ENCODE measurements at places on chromosomes 7 and 10. TPM values are rescaled to one million over a fixed set of nuclear protein-coding genes. Genes with fewer than 3 reads are reported as not detected.

GRCh38 chr10:121188005-121188404 lies 336.8 kb downstream of the WDR11 start:
- DNase-seq, result peak; percentile 36

- DNase-seq, result no peak
Observed at GRCh38 chr7:157503229-157503628, 166.4 kb downstream of the DNAJB6 start.

Gene TMEM72
- polyA plus RNA-seq, result 68.0 TPM

- no peak for DNase-seq
Observed at GRCh38 chr10:49397036-49397999, 1.4 kb upstream of the DRGX start.

Gene MYL10
- 0.37 TPM for polyA plus RNA-seq

DNA sequence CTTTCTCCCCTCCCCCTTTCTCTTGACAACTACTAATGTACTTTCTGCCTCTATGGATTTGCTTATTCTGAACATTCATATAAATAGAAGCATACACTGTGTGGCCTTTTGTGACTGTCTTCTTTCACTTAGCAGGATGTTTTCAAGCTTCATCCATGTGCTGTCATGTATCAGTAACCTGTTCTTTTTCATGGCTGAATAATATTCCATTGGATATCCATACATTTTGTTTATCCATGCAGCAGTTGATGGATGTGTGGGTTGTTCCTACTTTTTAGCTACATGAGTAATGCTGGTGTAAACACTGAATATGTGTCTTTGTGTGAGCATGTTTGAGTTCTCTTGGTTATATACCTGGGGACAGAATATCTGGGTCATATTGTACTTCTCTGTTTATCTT lies 107.6 kb downstream of the TRRAP start:
- DNase-seq, result no peak

Gene ZNF425
- 8.6 TPM for polyA plus RNA-seq

Gene IFIT3
- polyA plus RNA-seq, result 14.2 TPM

Gene UNC5B
- 45.4 TPM for polyA plus RNA-seq

DNA sequence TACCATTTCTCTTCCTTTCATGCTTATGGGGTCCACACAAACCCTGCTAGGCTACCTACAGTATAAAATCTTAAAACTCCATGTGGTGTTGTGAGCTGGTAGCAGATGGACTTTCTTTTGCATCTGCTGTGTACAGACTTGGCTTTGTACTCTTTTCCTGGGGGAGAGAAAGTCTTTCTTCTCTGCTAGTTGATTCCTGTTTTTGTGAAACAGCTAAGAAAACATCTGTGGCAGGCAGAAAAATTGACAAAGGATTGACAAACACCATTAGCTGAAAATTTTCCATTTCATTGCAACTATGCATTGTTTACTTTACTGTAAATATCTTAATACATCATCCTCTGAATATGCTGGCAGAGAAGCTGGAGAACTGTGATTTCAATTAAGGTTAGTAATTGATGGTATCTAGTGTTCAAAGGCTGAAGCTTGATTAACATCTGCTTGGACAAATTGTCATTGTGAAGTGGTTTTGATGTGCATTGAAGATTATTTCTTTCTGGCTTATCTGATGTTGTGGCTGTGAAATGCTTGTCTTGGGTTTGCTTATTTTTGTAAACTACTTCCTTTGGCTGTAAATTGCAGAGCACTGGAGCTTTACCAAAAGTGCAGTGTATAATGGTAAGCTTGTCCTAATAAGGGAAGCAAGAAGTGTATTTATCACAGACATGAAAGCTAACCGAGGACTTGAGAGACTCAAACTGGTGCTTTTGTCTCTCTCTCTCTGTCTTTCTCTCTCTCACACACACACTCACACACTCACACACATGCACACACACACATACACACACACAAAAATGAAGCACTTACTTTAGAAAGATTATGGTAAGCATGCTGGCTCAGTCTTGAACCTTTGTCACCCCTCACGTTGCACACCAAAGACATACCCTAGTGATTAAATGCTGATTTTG lies at the start of gene FOXP2:
TSS of gene FOXP2 (plus strand) at position 660 of the 908 bp plus-strand sequence. CDS start 11,697 bp downstream, outside the sequence.
- peak; percentile 34 for DNase-seq

Gene GRB10
- polyA plus RNA-seq, result 45.6 TPM

GRCh38 chr10:75593692-75594556 lies 162.5 kb downstream of the LRMDA start:
- no peak for DNase-seq

Gene ASB15
- 2.5 TPM for polyA plus RNA-seq

Gene ST7
- polyA plus RNA-seq, result 26.9 TPM

Gene MALRD1
- polyA plus RNA-seq, result 2.2 TPM

Gene MEST
- 776 TPM for polyA plus RNA-seq

DNA sequence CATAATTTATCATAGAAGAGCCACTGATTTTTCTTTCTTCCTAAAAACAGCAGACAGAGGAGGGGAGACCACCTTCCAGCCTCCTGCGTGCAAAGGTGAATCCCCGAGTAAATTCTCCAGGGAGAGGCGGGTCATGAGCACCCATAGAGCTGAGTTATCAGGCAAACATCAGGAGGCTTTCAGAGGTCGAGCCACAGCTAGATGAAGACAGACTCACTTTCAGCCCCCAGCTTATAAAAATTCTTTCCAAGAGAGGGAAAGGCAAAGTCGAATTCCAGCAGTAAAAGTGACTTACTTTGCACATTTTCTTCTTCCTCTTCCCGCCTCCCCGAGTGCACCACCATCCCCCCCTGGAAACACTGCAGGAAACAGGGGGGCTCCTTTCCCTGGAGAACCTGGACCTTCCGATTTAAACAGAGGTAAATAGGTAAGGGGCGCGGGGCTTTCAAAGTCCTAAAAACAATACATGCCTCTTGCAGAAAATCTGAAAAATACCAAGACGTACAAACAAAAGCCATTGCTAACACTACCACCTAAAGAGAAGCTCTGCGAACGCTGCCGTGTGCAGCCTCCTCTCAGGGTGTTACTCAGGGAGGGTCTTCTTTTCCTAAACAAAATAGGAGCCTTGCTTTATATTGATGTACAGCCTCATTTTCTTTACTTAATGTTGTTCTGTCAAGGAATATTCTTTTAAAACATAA lies 163.8 kb downstream of the SVIL start:
- DNase-seq, result no peak

DNA sequence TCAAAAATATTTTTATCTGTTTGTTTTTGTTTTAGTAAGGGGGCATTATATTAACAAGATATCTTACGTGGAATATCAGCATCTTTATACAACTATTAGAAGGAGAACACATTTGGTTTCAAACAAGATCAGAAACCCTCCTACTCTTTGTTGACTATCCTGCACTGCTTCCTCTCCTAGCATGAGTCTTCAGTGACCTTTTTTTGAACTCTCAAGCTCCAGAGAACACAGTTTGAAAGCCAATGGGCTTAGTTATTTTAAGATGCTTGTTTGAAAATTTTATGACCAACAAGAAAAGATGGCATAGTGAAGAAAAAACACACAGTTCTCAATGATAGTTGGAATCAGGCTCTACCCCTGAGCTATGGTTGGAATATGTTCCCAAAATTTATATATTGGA lies 37.2 kb upstream of the RTKN2 start:
- no peak for DNase-seq

DNA sequence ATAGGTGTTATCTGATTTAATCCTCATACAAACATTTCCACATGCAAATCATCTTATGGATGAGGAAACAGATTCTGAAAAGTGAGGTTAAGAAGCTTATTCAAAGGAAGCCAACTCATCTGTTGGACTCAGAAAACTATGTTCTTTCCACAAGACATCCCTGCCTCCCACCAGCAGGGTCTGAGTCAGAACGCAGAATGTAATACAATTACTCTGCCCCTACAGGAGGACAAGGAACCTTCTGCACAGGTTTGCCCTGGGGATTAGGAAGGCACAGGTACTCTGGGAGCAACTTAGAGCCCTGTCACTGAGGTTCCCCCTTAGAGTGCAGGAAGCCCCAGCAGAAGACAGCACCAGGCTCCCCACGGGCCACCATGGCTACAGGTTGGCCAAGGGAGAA lies 255.7 kb downstream of the TNS3 start:
- no peak for DNase-seq

- DNase-seq, result no peak
Observed at GRCh38 chr10:115063701-115064658, 29.2 kb upstream of the ATRNL1 start.

DNA sequence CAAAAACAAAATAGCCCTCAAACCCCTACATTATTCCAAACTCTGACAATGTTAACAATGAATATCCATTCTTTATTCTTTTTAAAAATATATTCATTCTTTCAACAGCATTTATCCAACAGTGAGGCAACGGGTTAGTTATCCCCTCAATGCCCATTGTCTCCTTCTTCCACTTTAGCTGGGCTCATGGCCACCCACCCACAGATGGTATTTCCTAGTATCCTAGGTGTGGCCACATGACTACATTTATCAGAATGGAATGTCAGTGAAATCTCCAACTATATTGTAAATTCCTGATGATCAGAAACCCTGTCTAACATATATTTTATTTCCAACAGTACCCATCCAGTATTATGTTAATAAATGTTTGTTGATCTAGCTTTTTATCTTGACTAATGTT lies 13.6 kb downstream of the HOXA1 start:
- DNase-seq, result no peak

GRCh38 chr10:12063483-12063818 lies 5.3 kb upstream of the DHTKD1 start:
- DNase-seq, result no peak

GRCh38 chr7:80832006-80832405 lies 86.8 kb downstream of the SEMA3C start:
- DNase-seq, result no peak

Gene LRIT1
- not detected for polyA plus RNA-seq

- DNase-seq, result no peak
Observed at GRCh38 chr10:25068152-25069058, 52.0 kb downstream of the THNSL1 start.

DNA sequence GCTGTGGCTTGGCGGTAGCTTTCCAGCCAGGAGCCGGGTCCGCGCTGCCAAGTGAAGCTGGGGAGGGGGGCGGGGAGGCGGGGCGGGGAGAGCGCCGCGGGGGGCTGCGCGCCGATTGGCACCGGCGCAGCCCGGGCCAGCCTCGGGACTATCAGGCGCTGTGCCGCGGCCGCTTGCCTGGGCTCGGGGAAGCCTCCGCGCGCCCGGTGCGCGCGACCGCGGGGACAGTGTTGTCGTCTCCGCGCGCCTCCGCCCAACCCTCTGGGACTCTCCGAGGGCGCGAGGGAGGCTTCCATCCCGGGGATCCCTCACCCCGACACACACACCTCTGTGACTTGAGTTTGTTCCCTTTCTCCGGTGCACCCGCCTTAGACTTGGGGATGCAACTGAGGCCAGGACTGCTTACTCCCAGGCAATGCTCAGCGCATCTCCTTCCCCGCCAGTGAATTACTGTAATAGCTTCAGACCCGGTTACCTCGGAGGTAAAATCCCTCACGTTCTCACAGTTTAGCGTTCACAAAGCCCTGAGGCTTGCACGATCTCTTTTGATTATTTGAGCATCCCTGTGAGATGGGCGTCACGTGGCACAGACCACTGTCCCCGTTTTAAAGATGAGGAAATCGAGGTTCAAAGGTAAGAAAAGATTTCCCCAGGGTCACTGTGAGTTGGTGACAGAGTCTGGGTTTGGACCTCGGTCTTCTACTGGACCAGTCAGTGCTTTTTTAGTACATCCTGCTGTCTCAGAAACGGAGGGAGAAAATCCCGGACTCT lies at the start of gene NKX1-2:
TSS of gene NKX1-2 (minus strand) at position 24 of the 771 bp plus-strand sequence. CDS start 92 bp downstream, outside the sequence.
- DNase-seq, result no peak

DNA sequence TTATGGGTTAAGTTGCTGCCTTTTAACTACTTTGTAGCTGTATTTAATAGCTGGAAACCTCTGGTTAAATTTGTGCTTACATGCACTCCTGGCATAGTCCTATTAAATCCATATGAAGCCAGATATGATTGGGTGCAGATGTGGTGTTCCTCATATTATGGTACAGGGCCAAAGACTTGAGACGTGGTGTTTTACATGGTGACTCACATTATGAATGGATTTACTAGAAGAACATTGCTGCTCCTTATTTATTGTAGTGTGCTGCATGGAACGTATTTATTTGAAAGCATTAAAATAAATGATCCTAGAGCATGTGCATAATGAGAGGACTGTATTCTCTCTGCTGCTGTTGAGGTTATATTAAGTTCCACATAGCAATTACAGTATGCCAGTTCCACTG lies 224.1 kb downstream of the SLC25A13 start:
- no peak for DNase-seq

Gene KLLN
- polyA plus RNA-seq, result 1.5 TPM

- DNase-seq, result no peak
Observed at GRCh38 chr7:81527651-81528050, 242.2 kb downstream of the HGF start.

GRCh38 chr10:37732685-37733084 lies 124.7 kb downstream of the ZNF248 start:
- no peak for DNase-seq

DNA sequence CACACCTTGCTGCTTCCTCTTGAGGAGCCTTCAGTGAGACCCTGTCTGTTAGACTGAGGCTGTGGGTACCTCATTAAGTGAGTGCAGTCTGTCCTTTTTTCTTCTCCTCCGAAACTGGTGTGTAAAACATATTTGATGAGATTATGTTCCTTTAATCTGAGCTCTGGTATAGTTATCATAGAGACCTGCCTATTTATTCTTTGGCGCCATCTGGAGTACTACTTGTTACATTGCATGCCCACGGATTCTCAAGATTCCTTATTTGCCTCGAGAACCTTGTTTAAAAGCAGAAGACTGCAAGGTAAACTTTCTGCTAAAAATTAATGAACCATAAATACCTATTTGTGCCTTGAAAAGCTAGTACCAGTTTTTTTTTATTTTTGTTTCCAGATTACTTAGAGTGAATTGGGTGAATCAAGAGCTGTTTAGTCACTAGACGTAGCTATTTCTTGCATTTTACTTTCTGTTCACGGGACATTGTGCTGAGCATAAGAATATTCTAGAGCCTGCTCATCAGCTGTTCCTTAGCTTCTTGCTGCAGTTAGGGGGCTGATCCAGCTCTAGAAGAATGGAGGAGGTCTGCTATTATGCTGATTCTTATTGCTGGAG lies 16.9 kb upstream of the STMP1 start:
- no peak for DNase-seq

GRCh38 chr7:138338361-138338760 lies 121.7 kb upstream of the TRIM24 start:
- peak; percentile 26 for DNase-seq

DNA sequence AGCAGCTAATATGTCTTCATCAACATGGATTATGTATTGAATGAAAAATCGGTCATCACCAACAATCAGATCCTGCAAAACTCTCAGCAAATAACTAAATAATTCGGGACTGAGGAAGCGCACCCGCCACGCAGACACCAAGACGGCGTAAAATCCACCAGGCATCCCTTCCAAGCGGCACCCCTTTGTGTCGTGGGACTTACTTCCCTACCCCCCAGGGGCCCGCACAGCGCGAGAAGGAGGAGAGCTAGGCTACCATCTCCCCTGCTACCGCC lies 721 bp downstream of the ARL3 start:
- no peak for DNase-seq

DNA sequence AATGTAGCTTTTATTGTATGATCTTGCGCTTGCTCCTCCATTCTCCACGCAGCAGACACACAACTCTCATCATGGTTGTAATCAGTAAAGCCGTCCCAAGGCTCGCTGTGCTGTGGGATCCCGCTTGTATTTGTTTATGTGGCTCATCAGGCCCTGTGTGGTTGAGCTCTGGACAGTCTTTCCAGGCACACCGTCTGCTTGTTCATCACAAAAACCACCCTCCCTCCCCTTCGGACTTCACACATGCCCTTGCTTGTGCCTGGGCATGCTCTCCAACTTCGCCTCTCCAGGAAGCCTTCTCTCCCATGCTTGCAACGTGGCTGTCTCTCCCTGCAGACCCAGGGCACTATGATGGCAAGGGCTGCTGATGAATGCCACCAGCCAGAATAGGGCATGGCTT lies 62.4 kb downstream of the HK1 start:
- no peak for DNase-seq
